Left lobe of liver (tissue), 2 donors: ENCODE measurements at places on chromosomes 3 and 15. TPM values are rescaled to one million over a fixed set of nuclear protein-coding genes. Genes with fewer than 3 reads are reported as not detected.
A peak's percentile ranks its signal among the peaks of the same experiment; 100 is the strongest.

DNA sequence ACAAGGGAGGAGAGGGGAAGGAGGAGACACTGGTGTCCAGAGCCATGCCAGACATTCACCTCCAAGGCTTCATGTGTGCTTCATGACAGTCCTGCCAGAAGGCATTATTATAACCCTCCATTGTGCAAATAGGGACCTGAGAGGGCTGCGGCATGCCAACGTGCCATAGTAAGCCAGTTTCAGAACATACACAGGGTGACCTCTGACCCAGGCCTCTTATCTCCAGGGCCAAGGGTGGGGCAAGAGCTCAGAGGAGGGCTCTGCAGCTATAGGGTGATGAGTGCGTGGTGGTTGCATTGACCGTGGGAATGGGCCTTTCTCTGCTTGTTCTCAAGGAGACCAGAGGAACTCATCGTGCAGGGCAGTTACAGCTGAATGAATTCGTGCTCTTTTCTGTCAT is 9.7 kb upstream of the ACSBG1 start:
- DNase-seq, result no peak

GRCh38 chr15:59237119-59237855 is 30.6 kb downstream of the LDHAL6B start:
- DNase-seq, result no peak

The ACKR2 gene
- total RNA-seq, result 17.6 TPM

The TRIM71 gene
- 0.25 TPM for total RNA-seq

- DNase-seq, result no peak
Observed at GRCh38 chr3:14792691-14793121, 26.1 kb upstream of the FGD5 start.

The CPEB1 gene
- 0.23 TPM for total RNA-seq

DNA sequence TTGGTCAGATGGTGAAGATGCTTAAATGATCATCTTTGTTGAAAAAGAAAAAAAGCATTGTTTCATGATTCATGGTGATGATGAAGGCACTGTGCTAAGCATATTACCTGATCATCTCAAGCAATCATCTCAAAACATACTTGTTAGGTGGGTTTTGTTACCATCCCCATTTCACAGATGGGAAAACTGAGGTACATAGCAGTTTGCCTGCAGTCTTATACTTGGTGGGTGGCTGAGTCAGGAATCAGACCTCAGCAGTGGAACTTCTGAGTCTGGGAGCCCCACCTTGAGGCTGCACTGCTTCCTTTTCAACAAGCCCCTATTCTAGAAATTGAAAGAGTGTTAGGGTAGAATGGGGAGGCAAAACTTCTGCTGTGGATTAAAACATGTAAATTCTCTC is 341.1 kb downstream of the THSD4 start:
- no peak for DNase-seq

GRCh38 chr15:83602021-83602420 is 51.9 kb upstream of the ADAMTSL3 start:
- DNase-seq, result no peak

DNA sequence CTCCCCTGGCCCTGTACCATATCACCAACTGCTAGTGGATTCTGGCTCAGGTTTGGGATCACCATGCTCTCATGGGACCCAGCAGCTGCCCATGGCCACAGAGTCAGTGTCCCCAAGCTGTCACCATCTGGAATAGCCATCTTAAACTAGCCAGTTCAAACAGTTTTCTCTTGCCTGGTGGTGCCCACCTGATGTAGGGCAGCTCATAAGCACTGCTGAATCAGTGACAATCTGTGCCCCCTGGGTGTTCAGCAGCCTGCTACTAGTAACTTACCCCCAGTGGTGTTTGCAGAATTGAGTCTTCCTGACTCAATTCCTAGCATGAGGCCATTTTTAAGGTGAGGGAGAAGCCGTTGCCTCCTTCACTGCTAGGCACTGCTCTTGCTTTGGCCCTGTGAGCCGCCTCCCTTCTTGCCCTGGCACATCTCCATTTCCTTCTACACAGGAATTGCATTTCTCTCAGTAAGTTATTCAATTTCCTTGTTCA is 7.9 kb downstream of the RPSA start:
- DNase-seq, result no peak

DNA sequence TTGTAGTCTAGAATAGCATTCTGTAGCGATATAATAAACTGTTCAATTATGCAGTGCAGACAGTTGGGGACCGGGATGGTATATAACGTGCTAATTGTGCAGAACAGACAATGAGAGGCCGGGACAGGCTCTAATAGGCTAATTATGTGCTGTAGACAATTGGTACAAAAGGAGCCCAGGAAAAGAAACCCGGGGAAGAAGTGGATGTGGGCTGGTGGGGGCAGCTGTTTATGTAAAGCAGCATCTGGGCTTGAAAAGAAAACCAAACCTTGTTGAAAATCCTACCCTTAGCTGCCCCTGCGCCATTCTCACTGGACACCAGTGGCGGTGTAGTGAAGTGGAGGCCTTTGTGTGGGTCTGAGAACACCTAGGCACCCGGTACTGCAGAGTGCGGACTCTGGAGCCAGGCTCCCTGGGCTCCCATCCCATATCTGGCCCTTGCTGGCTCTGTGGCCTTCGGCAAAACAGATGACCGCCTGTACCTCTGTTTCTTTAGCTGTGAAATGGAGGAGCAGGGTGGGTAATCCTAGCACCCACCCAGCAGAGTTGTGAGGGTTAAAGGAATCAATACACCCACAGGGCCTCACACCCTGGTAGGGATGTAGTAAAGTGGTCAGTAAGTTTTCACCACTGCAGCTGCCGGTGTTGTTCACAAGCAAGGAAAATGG is 51.5 kb downstream of the CMTM6 start:
- peak; percentile 40 for DNase-seq

The CAND2 gene
- 7.2 TPM for total RNA-seq

DNA sequence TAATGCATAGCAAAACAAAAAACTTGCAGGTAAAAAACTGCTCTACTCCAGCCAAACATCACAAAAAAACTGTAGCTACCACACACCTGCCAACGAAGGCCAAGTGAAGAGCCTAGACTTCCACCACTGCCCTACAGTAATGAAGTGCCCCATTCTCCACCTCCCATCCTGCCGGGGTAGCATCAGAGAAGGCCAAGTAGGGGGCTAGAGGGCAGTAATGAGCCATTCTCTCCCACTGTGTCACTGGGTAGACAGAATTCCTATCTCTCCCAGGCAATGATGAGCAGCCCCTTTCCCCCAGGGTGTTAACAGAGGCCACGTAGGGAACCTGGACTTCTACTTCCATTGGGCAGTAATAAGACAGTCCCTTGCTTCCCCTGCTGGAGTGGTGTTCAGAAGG is 9.5 kb downstream of the SEC22C start:
- no peak for DNase-seq

GRCh38 chr15:82739086-82739485 is 29.4 kb upstream of the AP3B2 start:
- DNase-seq, result no peak

The RAB6B gene
- total RNA-seq, result 0.35 TPM

- DNase-seq, result no peak
Observed at GRCh38 chr3:157981819-157982218, 124.4 kb downstream of the SHOX2 start.

The AGBL1 gene
- total RNA-seq, result not detected

GRCh38 chr3:195087328-195087727 is 183.6 kb downstream of the XXYLT1 start:
- no peak for DNase-seq

The VIPR1 gene
- total RNA-seq, result 27.0 TPM

- peak; percentile 74 for DNase-seq
Observed at GRCh38 chr3:155605571-155605970, 139.3 kb downstream of the PLCH1 start.

DNA sequence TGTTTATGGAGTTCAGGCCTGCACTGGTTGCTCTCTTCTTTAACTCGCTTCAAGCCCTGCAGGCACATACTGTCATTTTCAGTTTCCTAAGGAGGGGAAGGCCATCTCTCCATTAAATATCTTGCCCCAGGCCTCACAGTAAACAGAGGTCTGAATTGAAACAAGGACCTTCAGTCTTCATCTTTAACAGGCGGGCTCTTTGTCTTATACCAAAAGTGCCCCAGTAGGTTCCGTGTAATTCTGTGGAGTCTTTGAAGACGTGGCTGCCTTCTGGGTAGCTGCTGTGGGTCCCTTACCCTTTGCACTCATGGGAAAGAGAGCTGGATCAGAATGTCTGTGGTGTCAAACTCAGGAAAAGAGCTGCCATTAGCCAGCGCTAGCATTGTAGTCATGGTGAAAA is 161.2 kb downstream of the APBA2 start:
- DNase-seq, result no peak

DNA sequence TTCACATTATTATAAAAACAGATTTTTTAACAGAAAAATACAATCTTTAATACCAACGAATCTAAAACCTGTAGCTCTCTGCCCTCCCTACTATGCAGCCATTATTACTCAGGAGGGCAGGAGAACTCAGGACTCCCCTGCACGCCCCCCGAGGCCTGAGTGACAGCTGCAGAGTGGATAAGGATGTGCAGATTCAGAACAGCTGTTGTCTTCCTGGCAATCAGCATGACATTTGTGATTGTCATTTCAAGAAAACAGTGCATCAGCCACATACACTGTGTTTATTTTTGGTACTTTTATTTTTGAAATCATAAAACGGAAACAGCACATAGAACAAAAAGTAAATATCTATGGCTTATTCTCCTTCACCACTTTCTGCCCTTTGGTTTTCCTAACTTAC is 450.8 kb downstream of the OCA2 start:
- no peak for DNase-seq

- no peak for DNase-seq
Observed at GRCh38 chr3:189457201-189457607, 174.0 kb upstream of the TP63 start.

DNA sequence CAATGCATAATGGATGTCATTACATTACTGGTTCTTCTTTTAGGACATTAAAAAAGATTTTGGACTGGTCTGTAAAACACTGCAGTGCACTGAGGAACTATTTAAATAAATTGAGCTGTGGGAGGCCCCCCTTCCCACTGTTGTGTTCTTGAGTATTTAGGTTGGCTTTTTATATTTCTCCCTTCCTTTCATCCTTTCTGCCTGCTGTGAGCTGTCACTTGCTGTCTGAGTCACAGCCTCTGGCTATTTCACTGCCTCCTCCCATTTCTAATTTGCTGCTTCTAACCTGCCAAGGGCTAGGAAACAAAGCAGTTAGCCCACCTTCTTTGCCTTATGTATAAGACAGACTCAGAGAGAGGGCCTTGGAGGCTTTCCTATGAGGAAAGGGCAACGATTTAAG is 89.0 kb upstream of the FNDC3B start:
- no peak for DNase-seq

DNA sequence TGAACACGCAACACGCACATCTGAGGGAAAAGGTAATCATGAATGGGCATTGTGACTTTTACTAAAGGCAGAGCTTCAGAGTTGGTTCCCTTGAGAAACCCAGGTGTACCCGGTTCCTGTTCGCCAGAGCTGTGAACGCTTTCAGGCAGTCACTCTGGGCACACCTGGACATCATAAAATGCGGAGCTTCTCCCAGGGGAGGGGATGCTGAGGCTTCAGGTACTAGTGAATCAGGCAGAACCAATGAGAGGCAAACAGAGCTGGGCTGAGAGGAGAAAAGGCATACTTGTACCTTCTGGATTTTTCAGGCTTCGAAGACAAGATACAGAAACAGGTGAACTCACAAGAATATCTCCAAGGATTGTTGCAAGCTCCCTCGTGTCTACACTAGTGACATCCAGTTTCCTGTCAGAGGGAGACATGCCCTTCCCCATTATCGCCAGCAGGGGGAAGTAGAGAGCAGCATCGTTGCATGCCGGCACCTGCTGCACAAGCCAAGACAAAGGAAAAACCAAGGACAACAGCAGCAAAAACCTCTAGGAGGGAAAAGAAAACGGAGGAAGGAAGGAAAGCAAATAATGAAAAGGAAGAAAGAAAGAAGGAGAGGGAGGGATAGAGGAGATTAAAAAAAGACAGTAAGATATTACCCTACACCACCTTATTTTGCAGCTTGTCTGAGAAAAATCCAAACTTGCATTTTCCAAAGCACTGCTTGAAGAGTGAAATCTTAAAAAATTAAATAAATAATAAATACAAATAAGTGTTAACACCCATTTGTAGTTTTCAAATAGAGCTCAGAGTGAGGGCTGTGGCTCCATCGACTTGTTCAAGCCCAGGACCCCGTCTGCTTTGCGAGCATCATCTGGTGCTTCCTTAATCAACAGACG is 2.0 kb downstream of the AHSG start:
- peak; percentile 83 for DNase-seq

- DNase-seq, result peak; percentile 94
Observed at GRCh38 chr3:191328962-191329653, at the start of gene CCDC50. TSS of gene CCDC50 (plus strand) at chr3:191329394. CDS start at chr3:191329675, 281 bp downstream.

GRCh38 chr3:159069091-159069490 is 267.2 kb downstream of the MFSD1 start:
- no peak for DNase-seq

GRCh38 chr15:96042734-96043224 is 287.7 kb upstream of the NR2F2 start:
- no peak for DNase-seq

GRCh38 chr3:48285132-48285531 is 44.2 kb downstream of the ZNF589 start:
- DNase-seq, result no peak

DNA sequence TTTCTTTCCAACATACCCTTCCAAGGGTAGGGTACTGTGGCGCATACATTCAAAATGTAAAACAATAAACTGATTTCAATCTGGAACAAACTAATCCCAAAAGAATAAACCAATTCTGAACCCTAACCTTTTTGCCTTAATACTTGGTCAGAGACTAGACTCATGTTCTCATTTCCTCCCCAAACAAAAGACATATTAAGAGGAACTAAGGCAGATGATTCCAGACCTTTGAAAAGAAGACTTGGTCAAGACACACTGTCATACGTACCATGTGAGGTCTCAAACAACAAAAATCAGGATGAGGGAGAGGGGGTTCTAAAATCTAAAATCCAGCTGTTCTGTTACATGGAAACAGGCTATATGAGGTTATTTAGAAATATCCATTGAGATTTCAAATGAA is 102.1 kb downstream of the RFTN1 start:
- no peak for DNase-seq

GRCh38 chr15:82172506-82172905 is 90.0 kb downstream of the EFL1 start:
- DNase-seq, result no peak

GRCh38 chr15:64686130-64686735 is 89.2 kb downstream of the RBPMS2 start:
- DNase-seq, result no peak

- DNase-seq, result no peak
Observed at GRCh38 chr15:38176691-38177090, 75.9 kb upstream of the SPRED1 start.

The CNTN4 gene
- 3.3 TPM for total RNA-seq

DNA sequence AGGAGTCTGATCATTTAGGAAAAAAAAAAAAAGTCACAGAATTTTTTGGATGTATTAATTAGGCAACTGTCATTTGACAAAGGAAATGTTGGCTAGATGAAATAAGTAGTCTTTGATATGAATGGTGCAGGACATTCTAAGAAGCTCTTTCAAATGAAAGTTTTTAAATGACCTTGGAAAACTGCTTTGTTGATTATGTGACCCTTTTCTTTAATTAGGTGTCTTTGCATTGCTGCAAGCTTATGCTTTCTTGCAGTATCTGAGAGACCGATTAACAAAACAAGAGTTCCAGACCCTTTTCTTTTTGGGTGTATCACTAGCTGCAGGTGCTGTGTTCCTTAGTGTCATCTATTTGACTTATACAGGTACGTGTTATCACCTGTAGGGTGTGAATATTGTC is 84.0 kb downstream of the STT3B start:
- DNase-seq, result no peak

The CLDN1 gene
- total RNA-seq, result 109 TPM
